ENCODE measurements at places on chromosomes 2 and 18. TPM values are rescaled to one million over a fixed set of nuclear protein-coding genes. Genes with fewer than 3 reads are reported as not detected.

Gene DPYSL5
- total RNA-seq: not detected

Gene GPAT2
- total RNA-seq: 11.7 TPM

Gene MC2R
- total RNA-seq: not detected

Gene CROCC2
- total RNA-seq: not detected

Gene NEU2
- not detected for total RNA-seq

Gene MGAT4A
- total RNA-seq: 291 TPM

Gene EFR3B
- total RNA-seq: 0.05 TPM

Gene PTPRN
- not detected for total RNA-seq

DNA sequence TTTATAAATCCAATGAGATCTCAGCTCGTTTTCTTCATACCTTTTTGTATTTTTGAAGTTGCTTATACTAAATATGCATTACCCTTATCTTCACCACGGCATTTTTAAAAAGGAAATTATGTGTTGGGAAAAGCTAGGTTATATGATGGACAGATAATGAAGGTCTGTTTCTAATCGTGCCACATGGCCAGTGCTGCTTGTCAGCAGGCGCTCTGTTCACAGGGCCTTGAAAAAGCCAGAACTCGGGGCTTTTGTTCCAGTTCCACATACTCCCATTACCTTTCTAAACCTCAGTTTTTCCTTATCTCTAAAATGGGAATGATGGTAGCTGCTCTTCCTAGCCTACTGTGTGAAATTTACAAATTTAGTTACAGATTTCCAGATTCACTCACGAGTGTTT, 42.0 kb downstream of the EPAS1 start:
- peaks cover 7% of the 10 kb centered on the region for H3K27me3 ChIP-seq
- peaks cover 16% of the 10 kb centered on the region for H3K4me1 ChIP-seq
- H3K36me3 ChIP-seq: no peaks in the 10 kb centered on the region
- H3K27ac ChIP-seq: no peak overlapping the region
- DNase-seq: no peak
- no peak overlapping the region for H3K4me3 ChIP-seq

DNA sequence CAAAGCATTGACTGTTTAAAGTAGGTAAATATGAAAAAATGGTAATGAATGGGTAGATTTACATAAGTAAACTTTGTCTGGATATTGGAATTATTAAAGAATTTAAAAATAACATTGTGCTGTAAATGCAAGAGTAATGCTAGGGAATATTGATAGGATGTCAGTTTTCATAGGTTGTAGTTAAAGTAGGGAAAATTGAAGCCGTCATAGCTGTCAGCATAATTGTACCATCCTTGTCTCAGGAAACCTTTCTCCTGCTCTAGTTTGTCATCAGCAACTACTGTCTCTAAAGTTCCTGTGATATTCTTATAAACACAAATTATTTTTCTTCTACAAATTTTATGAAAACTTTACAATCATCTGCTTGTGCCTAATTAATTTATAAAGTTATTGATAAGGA, 10.1 kb upstream of the SPAG16 start:
- no peaks in the 10 kb centered on the region for H3K4me1 ChIP-seq
- no peak for DNase-seq

DNA sequence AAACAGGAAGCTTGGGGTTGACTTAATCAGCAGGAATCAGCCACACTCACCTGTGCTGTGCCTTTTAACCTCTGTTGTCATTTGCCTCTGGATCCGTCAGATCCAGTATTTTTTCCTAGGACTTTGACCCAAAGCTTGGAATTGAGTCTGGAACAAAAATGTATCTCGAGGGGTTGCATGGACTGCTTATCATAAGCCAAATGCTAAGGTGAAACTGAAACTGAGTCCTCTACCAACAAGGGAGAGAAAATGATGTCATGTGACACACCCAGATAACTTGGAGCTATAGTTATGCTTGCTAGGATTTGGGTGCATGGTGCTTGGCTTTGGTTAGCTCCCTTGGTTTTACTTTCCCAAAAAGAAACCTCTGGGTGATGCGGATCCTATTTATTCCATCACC, 2158.6 kb upstream of the PIK3C3 start:
- peaks cover 8% of the 10 kb centered on the region for H3K27me3 ChIP-seq
- no peaks in the 10 kb centered on the region for H3K36me3 ChIP-seq
- DNase-seq: no peak
- peaks cover 10% of the 10 kb centered on the region for H3K4me1 ChIP-seq

DNA sequence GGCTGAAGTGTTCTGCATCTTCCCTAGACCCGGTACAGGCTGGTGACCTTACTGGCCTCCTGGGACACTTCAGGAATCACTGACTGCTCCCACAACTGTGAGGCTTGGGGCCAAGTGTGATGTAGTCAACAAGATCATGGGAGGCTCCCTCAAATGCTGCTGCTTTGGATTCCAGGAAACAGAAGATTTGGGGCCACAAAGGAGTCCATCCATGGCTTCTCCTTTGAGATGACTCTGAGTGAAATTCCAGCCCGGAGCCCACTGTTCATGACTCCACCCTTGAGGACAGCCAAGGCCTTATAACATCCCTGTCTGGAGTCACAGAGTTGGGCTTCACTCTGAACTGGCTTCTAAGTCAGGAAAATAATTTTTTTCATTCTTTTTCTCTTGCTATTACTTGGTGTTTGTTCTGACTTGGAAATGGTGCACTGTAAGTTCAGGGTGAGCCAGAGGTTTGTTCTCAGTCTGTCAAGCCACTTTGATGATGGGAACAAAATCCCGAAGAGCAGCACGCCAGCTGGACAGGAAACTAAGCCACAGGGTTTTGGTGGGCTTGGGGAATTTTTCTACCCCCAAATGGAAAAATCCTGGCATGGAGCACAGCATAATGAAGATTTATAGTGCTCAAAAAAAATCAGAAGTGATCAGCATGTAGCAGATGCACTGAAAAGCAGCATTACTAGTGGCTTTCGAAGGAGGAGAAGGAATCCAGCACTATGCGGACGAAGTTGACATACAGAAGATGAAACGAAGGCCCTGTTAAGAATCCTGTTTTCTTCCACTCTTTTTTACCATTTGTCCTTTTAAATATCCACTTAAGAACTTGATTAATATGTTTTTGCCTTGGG, 98.1 kb upstream of the ZFP36L2 start:
- no peak for DNase-seq
- peaks cover 4% of the 10 kb centered on the region for H3K36me3 ChIP-seq
- no peaks in the 10 kb centered on the region for H3K27me3 ChIP-seq
- peak overlapping the region; percentile 49 for H3K27ac ChIP-seq

DNA sequence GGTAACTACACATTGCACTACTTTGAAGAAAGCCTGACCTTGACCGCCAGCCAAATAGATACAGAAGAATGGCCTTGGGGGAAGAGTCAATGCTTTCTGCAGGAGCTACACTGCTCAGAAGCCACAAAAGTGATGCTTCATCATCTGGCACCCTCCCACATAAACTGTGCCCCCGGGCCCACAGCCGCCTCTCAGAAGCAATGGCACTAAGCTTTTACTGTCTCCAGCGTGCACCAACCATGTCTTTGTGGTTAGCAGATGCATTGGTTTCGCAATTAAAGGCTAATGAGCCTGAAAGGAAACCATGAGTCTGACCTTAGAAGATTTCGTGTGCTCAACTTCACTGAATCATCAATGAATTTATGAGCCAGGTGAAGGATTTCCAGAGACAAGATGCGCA, 209.4 kb upstream of the TRIB2 start:
- no peaks in the 10 kb centered on the region for H3K27me3 ChIP-seq
- no peak for DNase-seq

- H3K4me3 ChIP-seq: no peak overlapping the region
- no peaks in the 10 kb centered on the region for H3K27me3 ChIP-seq
- no peaks in the 10 kb centered on the region for H3K36me3 ChIP-seq
- no peak for DNase-seq
- no peak overlapping the region for H3K27ac ChIP-seq
- no peaks in the 10 kb centered on the region for H3K4me1 ChIP-seq
These were observed 38.6 kb upstream of the ZFP36L2 start for GRCh38 chr2:43265001-43265400.

DNA sequence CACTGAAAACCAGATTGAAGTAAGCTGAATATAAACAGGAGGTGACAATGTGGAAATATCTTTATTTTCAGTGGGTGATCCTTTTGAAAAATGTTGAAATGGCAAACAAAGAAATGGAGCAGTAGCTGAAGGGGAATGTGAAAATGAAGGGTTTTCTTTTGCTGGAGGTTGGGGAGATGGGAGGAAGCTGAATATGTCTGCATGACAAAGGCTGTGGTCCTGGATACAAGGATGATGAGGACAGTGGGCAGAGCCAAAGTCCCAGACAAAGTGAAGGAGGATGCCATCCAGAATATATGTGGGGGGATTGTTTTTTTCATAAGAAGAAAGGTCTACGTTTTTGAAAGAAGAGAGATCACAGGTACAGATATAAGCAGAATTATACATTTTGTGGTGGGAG, 6.7 kb downstream of the ALS2 start:
- no peak overlapping the region for H3K27ac ChIP-seq
- H3K4me1 ChIP-seq: peaks cover 9% of the 10 kb centered on the region
- no peak overlapping the region for H3K4me3 ChIP-seq

GRCh38 chr2:234587341-234588053, 90.6 kb upstream of the ARL4C start:
- H3K27ac ChIP-seq: no peak overlapping the region
- DNase-seq: no peak
- H3K4me1 ChIP-seq: no peaks in the 10 kb centered on the region

DNA sequence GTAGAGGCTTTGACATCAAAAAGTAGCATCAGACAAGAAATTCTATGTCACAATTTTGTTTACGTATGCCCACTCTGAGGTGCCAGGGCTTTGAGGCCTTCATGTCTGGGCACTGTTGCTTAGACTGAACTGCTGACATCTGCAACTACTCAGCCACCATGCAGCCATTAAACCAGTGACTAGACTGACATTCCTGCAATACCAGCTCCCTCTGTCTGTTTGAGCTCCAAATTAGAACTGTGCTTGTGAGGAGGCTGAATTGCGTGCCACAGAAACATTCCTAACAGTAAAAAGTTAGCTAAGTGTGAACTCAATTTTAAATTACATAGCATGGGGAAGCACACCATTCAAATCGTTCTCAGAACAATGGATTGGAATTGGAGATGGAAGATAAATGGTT, 163.2 kb downstream of the INSIG2 start:
- no peak overlapping the region for H3K27ac ChIP-seq
- H3K4me3 ChIP-seq: no peak overlapping the region
- DNase-seq: no peak
- no peaks in the 10 kb centered on the region for H3K4me1 ChIP-seq
- no peaks in the 10 kb centered on the region for H3K36me3 ChIP-seq
- H3K27me3 ChIP-seq: peaks cover 9% of the 10 kb centered on the region

DNA sequence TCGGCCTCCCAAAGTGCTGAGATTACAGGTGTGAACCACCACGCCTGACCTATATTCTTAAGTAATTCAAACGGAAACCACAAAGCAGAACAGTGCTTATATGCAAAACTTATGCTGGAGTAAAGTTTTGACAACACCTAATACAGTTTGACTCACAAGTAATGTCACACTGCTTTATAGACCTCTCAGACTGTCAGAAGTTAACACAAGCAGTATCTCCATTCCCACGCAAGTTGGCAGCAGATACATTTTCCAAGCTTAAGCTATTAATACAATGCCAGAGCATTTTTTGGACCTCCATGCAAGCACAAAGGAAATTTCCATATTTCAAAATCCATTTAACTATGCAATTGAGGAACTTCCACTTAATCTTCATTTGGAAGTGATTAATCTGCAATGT, 21.0 kb upstream of the SANBR start:
- H3K27me3 ChIP-seq: no peaks in the 10 kb centered on the region
- H3K4me1 ChIP-seq: peaks cover 17% of the 10 kb centered on the region
- no peak for DNase-seq
- H3K4me3 ChIP-seq: no peak overlapping the region
- peaks cover 6% of the 10 kb centered on the region for H3K36me3 ChIP-seq

GRCh38 chr18:10661317-10661716, 135.5 kb downstream of the NAPG start:
- H3K4me1 ChIP-seq: no peaks in the 10 kb centered on the region
- no peak overlapping the region for H3K4me3 ChIP-seq
- H3K36me3 ChIP-seq: no peaks in the 10 kb centered on the region
- DNase-seq: no peak
- no peaks in the 10 kb centered on the region for H3K27me3 ChIP-seq

GRCh38 chr2:237227592-237228280, 142.0 kb downstream of the COPS8 start:
- no peak for DNase-seq
- H3K4me1 ChIP-seq: no peaks in the 10 kb centered on the region
- no peak overlapping the region for H3K27ac ChIP-seq
- H3K27me3 ChIP-seq: peaks cover 33% of the 10 kb centered on the region
- H3K4me3 ChIP-seq: no peak overlapping the region
- H3K36me3 ChIP-seq: no peaks in the 10 kb centered on the region

- no peaks in the 10 kb centered on the region for H3K27me3 ChIP-seq
- H3K27ac ChIP-seq: peak overlapping the region; percentile 62
- peaks cover 1% of the 10 kb centered on the region for H3K4me1 ChIP-seq
These were observed 90.3 kb downstream of the MAPRE2 start for GRCh38 chr18:35131387-35132020.

GRCh38 chr2:170409164-170409535, 231.2 kb downstream of the MYO3B start:
- no peak overlapping the region for H3K27ac ChIP-seq
- H3K36me3 ChIP-seq: no peaks in the 10 kb centered on the region
- peak overlapping the region; percentile 52 for H3K4me3 ChIP-seq
- peaks cover 27% of the 10 kb centered on the region for H3K27me3 ChIP-seq
- DNase-seq: peak; percentile 77
- peaks cover 6% of the 10 kb centered on the region for H3K4me1 ChIP-seq

DNA sequence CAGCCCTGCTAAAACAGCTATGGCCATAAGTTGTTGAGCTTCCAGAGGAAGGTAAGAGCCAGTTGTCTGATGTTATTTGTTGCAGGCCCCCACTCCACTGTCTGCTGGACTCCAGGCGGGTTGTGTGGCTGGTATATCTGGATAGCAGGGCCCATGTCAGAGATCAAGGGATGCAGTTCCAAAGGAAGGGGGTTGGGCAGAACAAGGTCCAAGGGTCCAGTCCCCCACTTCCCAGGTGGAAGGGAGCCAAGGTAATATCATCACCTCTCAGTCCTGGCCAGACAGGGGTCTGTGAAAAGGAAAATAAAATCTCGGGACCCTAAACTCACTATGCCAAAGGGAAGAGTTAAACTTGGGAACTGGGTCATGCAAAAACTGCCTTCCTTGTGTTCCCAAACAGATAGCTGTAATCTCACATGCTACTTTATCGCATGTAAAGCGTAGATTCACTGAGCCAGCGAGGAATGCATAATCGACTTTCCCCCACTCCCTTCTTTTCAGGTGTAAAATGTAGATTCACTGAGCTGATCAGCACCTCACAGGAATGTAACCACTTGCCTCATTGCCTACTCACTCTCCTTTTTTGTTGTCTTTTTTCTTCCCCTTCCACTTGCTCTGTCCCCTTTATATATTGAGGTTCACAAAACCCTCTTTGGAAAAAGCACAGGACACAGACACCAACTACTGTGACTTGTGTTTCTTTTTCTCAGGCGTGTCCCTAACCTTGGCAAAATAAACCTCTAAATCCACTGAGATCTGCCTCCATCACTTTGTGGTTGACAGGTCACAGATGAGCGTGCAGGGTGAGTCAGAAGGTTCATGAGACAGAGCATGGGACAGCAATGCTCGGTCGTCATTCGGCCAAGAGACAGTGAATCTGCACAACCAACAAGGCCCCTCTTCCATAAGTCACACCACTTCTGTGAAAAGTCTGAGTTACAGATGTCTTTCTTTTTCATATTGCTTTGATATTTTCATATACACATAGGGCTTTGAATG, 255.3 kb upstream of the SIX2 start:
- H3K27me3 ChIP-seq: peaks cover 10% of the 10 kb centered on the region
- H3K36me3 ChIP-seq: no peaks in the 10 kb centered on the region
- DNase-seq: no peak
- H3K27ac ChIP-seq: no peak overlapping the region

Data from naive thymus-derived CD8-positive, alpha-beta T cell (primary cell).